ENCODE measurements at places on chromosomes 12 and 14.

DNA sequence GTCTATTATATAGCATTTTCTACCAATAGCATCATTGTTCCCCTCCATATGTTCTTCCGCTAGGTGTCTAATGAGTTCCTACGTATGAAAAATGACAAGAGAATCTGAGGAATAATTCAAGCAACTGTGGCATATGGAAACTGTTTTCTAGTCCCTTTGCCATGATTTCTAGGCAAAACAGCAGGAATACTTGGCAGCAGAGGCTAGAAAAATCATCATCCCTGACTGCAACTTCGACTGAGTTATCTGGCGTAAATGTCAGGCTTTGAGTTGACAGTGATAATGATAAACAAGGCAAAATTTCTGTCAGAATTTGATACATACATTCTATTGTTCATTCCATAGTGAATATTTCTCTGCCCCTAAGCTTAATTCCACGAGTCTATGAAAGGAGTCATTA is 572.8 kb upstream of the USP15 start:
- DNase-seq = no peak

DNA sequence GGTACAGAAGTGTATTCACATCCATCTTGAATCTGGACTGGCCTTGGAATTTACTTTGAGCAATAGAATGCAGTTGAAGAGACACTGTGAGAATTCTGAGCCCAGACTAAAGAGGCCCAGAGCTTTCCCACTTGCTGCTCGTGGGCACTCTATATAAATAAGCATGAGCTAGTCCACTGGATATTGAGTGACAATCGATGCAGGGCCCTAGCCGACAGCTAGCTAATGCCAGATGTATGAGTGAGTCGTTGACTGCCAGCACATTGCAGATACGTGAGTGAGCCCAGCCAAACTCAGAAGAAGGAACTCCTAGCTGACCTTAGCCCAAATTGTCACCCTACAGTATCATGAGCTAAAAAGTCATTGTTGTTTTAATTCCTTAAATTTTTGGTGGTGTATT is 24.9 kb downstream of the NAV3 start:
- DNase-seq = no peak

GRCh38 chr12:82279536-82280058 is 78.6 kb downstream of the CCDC59 start:
- no peak for DNase-seq

DNA sequence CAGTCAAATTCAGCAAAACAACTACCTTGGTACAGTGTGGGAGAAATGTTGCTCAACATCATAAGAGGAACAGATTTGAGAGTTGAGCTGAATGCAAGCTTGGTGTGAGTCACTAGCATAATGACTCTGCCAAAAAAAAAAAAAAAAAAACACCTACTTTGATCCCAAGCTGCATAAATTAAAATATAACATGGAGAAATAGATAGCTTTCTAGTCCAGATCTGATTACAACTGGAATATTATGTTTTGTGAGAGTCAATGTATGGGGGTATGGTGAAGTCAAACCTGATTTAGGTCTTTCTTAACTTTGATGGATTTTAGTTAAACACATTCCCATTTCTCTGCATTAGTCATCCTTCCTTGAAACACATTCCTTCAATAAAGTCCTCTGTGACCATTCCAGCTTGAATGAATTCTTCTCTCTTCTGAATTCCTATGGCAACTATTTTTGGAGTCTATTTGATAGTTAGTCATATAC is 188.1 kb downstream of the SLC5A8 start:
- no peak for DNase-seq

- DNase-seq = peak; percentile 5
These were observed 7.2 kb upstream of the CCDC197 start for GRCh38 chr14:93989939-93990338.

GRCh38 chr12:121227294-121227693 is 17.4 kb downstream of the P2RX4 start:
- no peak for DNase-seq

DNA sequence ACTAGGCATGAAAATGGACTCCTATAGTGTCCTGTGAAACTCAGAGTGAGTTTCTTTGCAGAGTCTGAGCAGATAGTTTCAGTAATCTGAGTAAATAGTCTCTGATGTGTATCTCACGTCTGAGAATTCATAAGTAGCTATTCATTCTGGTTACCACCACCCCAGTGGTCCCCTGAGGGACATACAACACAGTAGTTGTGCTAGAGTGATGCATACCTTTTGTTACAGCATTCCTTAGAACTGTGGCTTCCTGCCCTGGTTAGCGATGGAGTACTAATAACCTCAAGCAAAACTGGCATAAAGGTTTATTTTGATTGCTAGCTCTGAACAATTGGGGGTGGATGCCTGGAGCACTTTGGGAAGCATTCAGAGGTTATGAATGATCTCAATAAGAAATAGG is 114.7 kb downstream of the DAAM1 start:
- DNase-seq = no peak

DNA sequence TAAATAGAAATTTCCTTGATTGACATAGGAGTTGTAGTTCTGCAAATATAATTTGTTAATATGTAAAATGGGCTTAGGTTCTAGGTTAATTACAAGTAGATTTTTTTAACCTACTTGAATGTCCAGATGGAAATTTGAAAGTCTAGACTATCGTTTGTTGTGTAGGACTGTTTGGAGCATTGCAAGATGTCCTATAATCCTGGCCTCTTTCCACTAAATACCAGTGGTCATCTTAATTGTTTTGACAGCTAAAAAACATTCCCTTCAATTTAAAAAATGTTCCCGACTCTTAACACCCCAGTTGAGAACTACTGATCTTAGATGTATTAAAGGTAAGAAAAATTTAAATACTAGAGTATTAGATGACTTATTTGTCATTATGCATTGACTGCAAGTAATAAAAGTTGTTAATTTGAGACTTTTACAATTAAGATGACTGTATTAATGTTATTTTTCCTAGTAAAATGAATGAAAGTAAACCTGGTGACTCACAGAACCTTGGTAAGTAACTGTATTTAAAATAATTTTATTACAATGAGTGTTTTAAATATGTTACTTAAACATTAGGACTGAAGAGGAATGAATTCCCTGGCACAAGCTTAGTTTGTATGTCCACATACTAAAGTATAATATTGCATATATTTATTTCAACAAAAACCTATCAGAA is 21.8 kb downstream of the G2E3 start:
- DNase-seq = no peak

DNA sequence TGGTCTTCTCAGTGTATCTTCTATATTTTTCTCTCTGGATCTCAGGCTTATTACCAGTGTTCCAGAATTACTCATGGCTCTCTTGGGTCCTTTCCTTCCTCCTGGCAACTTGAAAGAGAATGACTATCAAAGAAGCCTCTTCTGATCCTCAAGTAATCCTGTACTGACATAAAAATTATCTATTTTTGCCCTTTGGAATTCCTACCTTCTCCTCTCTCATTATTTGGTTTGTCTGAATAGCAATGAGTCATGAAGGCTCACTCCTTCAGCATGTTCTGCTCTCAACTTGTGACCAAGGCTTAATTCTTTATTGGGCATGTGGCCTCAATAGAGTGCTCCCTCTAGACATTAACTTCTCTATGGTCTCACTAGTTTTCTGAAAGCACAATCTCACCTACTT is 553.6 kb upstream of the ATP2B1 start:
- no peak for DNase-seq

- peak; percentile 17 for DNase-seq
These were observed 26.8 kb downstream of the AMN1 start for GRCh38 chr12:31702047-31702446.

- DNase-seq = peak; percentile 56
These were observed 41.9 kb downstream of the SLC16A7 start for GRCh38 chr12:59637692-59638070.

- no peak for DNase-seq
These were observed 123.6 kb downstream of the TSPAN9 start for GRCh38 chr12:3200814-3201233.

DNA sequence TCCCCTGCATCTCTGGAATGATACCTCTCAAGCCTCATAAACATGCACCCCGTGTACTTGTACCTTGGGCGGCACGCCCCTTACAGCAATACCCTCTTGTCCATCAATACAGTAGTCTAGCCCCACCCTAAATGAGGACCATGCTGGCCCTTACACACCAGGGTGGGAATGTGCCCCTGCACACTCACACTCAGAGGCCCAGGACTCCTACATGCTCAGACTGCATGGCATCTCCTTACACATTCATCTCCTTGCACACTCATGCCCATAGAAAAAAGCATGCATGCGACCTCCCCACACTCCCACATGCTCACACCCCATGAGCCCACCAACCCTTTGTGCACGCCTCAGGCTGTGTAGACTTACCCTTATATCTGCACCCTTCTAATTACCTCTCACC is 22.0 kb downstream of the ITGA7 start:
- no peak for DNase-seq

DNA sequence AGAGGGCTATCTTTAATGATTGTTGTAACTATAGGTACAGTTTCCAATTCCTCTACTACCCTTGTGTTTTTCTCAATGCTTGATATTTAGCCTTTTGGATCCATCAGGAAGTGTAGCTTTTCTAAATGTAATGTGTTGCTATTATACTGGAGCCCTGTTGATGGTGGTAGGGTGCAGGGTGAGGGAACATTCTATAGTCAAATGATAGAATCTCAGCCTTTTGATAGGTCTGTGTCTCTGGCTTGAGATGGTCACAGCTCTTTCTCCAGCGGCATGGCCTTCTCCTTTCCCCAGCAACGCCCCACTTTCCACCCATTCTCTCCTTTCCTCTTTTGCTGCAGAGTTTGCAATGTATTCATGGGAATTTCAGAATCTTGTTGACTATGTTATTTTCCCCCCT is 398.6 kb downstream of the RERGL start:
- DNase-seq = peak; percentile 5

- DNase-seq = no peak
These were observed 7.6 kb downstream of the CFAP54 start for GRCh38 chr12:96496944-96497343.

- DNase-seq = no peak
These were observed 124.8 kb downstream of the TMEM132D start for GRCh38 chr12:129779033-129779432.

DNA sequence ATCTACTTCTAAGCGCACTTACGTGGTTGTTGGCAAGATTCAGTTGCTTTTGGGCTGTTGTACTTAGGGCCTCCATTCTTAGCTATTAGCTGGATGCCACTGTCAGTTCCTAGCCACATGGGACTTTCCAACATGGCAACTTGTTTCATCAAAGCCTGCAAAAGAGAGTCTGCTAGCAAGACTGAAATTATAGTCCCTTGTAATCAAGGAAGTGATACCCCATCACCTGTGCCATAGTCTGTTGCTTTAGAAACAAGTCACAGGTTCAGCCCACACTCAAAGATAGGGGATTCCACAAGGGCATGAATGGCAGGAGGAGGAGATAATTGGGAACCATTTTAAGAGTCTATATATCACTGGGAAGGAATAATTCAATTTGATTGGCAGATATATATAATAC is 27.1 kb upstream of the SLC17A8 start:
- no peak for DNase-seq

DNA sequence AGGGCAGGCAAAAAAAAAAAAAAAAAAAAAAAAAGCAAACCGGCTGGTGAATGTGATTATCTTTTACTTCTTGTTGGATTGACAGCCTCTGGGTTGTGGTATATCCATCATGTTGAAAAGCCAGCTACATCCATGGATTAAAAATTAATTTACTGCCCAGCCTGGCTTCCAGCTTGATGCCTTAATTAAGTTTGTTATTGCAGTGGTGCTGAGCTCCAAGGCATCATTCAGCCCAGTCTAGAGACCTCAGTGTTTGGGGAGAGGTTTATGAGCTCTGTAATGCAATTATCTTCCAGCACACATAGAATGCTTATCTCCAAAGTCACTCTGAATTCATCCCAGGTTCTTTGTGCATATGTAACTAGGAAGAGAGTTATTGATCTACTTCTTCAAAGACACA is 114.8 kb downstream of the RIMBP2 start:
- DNase-seq = no peak

DNA sequence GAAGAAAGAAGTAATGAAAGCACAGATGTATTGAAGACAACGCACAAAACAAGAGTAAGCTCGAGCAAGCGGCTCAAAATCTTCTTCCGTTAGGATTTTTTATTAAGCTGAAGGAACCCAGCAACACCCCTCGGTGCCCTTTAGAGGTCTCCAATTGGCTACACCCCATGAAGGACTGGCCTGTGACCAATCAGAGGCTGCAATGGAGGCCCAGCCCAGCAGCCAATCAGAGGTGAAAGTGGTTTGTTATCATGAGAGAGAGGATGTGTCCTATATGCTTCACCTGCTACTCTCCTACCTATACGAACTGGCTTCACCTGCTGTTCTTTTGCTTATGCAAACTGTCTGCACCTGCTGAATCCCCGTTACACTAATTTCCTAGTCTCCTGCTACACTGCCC is 358.8 kb downstream of the C12orf50 start:
- no peak for DNase-seq

GRCh38 chr12:52359621-52360061 is 7.6 kb downstream of the KRT85 start:
- no peak for DNase-seq

DNA sequence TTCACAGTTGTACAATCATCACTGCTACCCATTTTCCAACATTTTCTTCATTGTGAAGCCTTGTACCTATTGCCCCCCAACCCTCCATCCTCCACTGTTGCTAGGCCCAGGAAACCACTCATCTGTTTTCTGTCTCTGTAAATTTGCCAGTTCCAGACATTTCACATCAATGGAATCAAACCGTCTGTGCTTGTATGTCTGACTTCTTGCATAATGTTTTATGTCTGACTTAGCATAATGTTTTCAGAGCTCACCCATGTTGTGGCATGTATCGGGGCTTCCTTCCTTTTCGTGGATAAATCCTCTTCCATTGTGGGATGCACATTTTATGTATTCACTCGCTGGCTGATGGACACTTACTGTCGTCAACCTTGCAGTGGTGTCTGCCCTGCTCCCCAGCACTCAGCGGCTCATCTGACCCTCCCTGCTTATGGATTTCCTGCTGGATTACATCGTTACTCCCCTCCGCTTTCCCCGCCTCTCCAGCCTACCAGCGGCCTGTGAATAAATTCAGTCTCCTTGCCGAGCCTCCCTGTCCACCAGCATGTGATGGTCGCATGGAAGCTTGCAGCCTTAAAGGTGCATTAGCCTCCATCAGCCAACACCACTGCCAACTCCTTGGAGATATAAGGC is 727.6 kb upstream of the TMEM132C start:
- DNase-seq = no peak

DNA sequence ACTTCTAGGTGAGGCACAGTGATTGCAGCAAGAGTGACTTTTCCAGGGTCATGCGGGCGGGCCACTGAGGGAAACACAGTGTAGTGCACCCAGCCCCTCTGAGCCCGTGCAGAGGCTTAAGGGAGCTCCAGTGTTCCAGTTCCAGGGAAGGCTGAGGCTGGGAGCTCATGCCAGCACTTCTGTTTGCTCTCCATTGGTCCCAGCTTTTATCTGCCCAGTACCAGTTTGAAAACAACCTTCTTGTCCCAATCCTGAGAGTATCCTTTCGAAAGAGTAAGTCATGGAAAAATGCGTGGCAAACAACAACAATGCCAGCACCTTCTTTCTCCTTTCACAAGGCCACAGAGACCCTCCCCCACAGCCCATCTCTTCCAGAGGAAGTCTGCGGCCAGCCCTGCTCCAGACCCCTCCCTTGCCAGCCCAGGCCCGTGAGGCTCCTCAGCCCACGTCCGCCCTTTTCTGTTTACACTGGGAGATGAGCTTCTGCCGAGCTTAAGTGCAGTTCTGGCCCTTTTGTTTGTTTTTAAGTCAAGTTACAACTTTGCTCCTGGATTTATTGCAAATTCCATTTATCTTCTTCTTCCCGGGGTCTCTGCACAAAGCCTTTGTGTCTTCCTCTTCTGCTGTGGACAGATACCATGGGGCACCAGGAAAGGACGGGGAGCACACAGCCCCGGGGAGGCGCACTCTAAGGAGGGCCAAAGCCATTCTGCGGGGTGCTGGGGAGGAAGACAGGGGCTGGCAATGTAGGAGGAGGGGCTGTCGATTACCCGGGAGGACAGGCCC is 185.6 kb downstream of the ZFP36L1 start:
- no peak for DNase-seq
